Activated naive CD4-positive, alpha-beta T cell (primary cell): ENCODE measurements at places on chromosomes 2 and 18.

- DNase-seq = no peak
Measured at GRCh38 chr2:235567842-235568241, 74.0 kb downstream of the AGAP1 start.

DNA sequence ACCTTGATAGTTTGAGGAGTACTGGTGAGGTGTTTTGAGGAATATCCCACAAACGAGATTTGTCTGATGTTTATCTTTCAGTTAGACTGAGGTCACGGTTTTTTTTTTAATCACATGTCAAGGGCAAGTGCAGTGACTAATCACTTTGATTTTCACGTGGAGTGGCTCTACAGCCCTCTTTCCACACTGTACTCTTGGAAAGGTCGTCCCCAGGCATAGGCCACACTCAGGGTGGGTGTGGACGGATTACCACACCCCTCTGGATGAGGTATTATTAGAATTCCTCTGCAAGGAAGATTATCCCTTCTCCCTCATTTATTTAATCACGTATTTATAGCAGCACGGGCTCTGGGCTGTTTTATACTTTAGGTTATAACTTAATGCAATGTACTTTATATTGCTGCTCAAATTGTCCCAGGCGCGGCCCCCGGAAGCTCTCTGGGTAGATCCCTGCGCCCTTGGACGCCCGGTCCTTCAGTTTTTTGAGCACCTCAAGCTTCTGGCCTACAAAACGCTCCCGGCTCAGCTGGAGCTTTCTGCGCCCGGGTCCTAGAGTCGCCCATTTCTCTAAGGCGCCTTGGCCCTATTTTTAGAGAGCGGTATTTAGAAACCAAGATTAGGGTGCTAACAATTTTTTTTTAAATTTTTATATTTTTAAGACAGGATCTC is 515 bp upstream of the PLEKHB2 start:
- no peak for DNase-seq

DNA sequence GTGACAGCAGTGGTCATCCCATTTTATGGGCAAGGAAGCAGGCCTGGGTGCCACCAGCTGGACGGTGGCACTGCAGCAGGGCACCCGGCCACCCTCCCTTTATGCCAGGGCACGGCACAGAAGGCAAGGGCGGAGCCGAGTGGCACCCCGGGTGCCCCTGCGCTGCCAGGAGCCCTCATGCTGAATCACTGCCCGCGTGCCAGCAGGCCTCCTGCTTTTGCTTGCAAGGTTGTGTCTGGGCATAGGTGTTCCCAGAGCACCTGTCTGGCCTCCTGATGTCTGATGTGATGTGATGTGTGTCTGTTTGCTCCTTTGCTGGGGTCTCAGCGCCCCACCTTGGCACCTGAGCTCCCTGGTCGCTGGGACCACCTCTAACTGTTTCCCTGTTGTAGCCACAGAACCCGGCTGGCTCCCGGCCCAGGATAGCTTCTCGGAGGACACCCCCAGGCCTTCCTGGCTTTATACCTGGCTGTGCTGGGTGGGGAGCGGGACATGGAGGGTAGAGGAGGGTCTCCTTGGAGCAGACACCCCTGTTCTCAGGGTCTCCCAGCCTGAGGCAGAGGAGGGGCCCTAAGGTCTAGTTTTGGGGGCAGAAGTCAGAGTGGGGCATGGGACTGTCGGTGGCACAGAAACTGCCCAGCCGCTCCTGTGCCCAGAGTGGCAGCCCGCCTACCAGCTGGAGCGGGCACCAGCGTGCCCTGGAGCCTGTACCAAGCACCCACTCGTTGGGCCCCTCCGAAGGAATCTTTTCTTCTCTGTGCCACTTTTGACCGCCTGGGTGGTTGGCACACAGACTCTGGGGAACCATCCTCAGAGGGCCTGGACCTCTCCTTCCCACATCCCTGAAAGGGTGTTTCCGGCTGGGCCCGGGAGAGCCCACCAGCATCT is 3.6 kb downstream of the GPC1 start:
- no peak for DNase-seq

DNA sequence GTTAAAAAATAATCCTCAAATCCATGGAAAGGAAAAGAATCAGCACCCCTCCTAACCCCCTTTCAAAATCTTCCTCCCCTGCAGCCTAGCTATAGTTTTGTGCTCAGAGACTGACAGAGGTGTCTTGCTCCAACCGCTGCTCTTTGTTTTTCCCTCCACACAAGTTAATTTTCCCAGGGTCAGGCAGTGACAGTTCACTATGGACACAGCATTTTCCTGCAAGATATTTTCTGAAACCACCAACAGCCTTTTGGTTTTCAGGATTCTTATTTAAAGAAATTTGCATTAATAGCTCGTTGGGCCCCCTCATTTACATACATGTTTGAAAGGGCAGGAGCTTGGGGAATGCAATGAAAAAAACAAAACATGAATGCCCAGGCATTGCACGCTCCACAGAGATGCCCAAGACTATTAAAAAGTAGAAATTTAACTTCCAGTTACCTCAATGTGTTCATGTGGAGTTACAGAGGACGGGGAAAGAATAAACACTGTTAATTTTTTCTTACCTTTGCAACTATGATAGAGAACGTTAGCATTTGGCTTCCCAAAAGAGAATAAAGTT is 71.4 kb upstream of the CXCR4 start:
- DNase-seq = no peak

GRCh38 chr2:218027426-218028188 is 24.8 kb upstream of the TNS1 start:
- DNase-seq = no peak

DNA sequence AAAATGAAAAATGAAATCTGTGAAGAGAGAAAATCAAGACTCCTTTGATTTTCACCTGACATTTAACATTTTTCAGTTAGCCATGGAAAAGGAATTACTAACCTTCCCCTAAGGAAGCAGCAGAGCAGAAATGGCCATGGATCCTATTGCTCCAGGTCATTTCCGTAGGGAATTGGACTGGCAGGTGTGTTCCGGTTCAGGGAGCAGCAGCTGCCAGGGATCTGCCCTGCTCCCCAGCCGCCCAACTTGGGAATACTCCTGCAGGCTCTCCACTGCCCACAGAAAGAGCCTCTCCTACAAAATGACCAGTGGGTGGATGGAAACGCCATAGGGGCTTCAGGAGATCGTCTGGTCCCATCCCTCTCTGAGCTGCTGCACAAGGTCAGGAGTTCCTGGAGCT is 86.0 kb upstream of the MAPK4 start:
- DNase-seq = no peak
